Activated T-helper 1 cell treated with anti-CD3 and anti-CD28 coated beads, Interleukin-12 subunit alpha, Interleukin-12 subunit beta, Interleukin-2, Interleukin-4 antibody, amounts not matched to agents 30 ng/mL and 10 ng/mL and 1 ng/mL, durations not matched to agents 14 hours and 24 hours and 36 hours (primary cell): ENCODE measurements at places on chromosomes 3 and 15.

DNA sequence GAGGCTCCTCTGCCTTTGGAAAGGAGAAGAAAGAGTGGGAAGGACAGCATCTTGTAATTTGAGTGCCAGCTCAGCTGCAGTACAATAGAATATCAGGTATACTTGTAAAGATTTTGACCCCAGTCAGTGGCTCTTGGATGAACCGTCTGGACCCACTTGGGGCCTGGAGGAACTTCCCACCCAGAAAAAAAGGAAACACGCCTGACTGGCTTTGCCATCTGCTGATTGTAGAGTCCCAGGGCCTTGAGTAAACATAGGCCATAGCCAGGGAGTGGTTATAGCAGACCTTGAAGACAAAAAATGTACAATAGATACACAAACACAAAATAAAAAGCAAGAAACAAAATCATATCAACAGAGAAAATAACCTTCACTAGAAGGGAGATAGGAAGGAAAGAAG is 112.1 kb downstream of the GOLIM4 start:
- no peak overlapping the region for H3K4me3 ChIP-seq
- no peak for DNase-seq
- H3K27ac ChIP-seq, result no peak overlapping the region
- no peaks in the 10 kb centered on the region for H3K4me1 ChIP-seq
- peaks cover 7% of the 10 kb centered on the region for H3K27me3 ChIP-seq

GRCh38 chr15:24898715-24899272 is 56.0 kb upstream of the SNRPN start:
- no peak overlapping the region for H3K4me3 ChIP-seq
- no peaks in the 10 kb centered on the region for H3K27me3 ChIP-seq
- H3K27ac ChIP-seq, result no peak overlapping the region
- no peaks in the 10 kb centered on the region for H3K4me1 ChIP-seq

- H3K4me1 ChIP-seq, result no peaks in the 10 kb centered on the region
- H3K27ac ChIP-seq, result no peak overlapping the region
- H3K27me3 ChIP-seq, result peaks cover 18% of the 10 kb centered on the region
These were observed 44.3 kb upstream of the CHRNB4 start for GRCh38 chr15:78685159-78685921.

DNA sequence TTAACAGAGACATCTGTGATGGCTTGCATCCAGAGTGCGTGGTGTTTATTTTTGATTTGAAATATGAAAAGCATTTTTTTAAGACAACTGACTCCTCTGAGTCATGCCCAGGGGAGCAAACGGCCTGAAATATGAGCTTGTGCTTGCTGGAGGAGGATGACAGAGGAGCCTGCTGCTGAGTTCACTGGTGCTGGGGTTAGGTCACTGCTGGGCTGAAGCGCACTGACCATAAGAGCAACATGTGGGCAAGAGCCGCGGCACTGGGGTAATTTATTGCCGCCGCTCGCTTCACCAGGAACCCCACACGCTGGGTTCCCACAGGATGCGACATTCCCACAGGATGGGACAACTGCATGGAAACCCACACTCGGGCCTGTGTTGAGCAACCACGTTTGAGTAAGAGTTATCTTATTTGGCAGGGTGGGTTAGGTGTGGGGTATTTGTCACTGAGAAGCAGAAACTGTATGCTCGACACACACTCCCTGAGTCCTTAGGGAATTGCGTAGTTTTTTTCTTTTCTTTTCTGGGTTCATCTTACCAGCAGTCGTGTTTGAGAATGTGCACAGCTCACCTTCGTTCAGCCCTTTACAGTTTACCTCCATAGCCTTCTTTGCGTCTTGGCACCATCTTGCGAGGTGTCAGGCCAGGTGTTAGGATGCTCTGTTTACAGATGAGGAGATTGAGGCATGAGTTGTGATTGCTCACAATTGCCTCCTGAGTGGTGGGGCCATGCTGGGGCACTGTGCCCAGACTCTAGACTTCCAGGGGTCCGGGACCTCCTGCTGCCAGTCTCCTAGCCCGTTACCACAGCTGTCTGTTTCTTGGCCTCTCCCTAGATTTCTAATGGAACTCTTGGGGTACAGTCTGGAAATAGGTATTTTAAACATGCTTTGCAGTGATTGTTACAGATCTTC is 60.4 kb downstream of the SMAD3 start:
- H3K36me3 ChIP-seq, result peaks cover 38% of the 10 kb centered on the region
- peaks cover 92% of the 10 kb centered on the region for H3K4me1 ChIP-seq
- H3K27ac ChIP-seq, result peak overlapping the region; percentile 81
- no peak overlapping the region for H3K4me3 ChIP-seq

GRCh38 chr15:51688863-51689262 is 7.6 kb downstream of the SCG3 start:
- DNase-seq, result no peak
- no peak overlapping the region for H3K4me3 ChIP-seq
- no peak overlapping the region for H3K27ac ChIP-seq
- H3K4me1 ChIP-seq, result peaks cover 28% of the 10 kb centered on the region

DNA sequence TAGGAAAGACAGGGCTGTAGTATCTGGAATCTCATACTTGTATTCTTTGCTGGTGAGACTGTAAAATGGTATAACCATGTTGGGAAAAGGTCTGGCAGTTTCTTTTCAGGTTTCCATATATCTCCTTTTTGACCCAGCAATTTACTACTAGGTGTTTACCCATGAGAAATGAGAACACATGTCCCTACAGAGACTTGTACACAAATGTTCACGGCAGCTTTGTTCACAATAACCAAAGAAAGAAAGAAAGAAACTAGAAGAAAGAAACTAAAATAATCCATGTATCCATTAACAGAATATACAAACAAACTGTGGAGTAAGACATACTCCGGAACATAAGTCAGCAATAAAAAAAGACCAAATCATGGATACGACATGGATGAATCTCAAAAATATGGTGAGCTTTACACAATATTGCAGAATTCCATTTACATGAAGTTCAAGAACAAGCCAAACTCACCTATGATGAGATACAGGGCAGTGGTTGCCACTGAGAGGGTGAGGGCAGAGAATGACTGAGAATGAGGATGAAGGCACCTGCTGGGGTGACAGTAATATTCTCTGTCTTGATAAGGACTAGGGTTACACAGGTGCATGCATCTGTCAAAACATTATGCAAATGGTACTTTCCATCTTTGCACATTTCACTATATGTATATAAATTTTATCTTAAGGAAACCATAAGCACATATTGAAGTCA is 2.7 kb downstream of the RFTN1 start:
- no peaks in the 10 kb centered on the region for H3K27me3 ChIP-seq
- peak overlapping the region; percentile 97 for H3K4me3 ChIP-seq
- peaks cover 18% of the 10 kb centered on the region for H3K36me3 ChIP-seq

DNA sequence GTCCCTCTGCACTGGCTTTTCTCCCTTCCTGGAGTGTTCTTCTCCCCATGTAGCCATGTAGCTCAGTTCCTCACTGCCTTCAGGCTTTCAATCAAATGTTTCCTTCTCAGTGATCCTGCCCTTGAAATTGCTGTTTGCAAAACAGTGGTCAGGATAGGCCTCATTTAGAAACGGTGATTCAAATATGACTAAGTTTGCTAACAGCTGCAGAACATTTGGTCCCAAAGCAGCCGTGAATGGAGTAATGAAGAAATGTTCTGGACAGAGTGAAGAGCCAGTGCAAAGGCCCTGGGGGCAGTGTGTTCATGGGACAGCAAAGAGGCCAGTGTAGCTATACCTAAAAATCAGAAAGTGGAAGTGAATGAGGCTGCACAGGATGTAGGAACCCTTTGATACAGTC is 223.4 kb downstream of the FEZF2 start:
- H3K36me3 ChIP-seq, result no peaks in the 10 kb centered on the region
- no peak for DNase-seq
- no peaks in the 10 kb centered on the region for H3K4me1 ChIP-seq
- H3K27ac ChIP-seq, result no peak overlapping the region
- H3K27me3 ChIP-seq, result no peaks in the 10 kb centered on the region

GRCh38 chr3:14436954-14437281 is 34.5 kb downstream of the SLC6A6 start:
- peaks cover 40% of the 10 kb centered on the region for H3K4me1 ChIP-seq
- peak overlapping the region; percentile 5 for H3K27ac ChIP-seq
- no peak for DNase-seq
- H3K27me3 ChIP-seq, result no peaks in the 10 kb centered on the region

DNA sequence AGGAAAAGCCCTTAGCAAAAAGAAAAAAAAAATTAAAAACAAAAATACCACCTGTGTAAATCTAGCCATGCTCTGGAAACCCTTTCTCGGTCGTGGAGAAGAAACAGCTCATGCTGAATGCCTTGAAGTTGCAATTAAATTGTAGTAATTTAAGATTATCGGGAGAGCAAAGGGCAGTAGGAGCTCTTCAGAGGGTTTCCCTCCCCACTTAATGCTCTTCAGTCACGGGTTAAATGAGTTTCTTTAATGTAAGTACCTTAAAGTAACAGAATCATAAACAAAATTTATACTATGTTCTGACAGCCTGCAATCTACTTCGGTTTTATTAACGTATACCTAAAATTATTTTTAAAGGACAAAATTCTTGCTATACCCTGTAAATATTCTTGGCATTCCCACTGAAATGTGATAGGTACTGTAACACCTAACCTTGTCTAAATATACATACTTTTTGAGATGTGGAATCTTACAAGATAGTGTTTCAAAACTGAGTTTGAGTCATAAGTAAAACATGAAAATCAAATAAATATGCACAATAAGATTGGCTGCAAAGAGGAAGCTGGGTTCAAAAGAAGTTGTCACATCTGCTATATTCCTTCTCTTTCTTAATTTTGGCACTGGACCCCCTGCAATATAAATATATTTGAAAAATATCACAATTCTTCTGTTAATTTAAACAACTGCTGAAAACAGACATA is 5.3 kb downstream of the FOXP1 start:
- no peaks in the 10 kb centered on the region for H3K36me3 ChIP-seq
- DNase-seq, result no peak
- H3K4me3 ChIP-seq, result no peak overlapping the region
- peaks cover 41% of the 10 kb centered on the region for H3K27me3 ChIP-seq

GRCh38 chr3:166783206-166783605 is 596.9 kb downstream of the ZBBX start:
- no peak for DNase-seq
- H3K27me3 ChIP-seq, result no peaks in the 10 kb centered on the region
- H3K4me1 ChIP-seq, result no peaks in the 10 kb centered on the region
- no peak overlapping the region for H3K4me3 ChIP-seq

DNA sequence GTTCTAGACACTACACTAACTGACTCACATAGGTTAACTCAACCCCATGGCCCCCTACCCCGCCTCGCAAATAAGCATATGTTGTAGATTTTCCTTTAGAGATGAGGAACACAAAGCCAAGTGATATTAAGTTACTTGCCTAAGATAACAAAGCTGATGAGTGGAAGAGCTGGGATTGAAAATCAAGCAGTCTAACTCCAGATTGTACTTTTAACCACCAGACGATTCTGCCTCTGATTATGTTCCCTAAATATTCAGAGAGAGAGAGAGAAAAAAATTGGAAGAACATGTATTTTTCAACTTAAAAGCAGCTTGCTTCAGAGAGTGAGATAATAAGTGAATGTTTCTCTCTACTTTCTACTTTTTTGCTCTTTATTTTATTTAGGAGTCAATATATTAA is 66.9 kb upstream of the THBS1 start:
- H3K27ac ChIP-seq, result no peak overlapping the region
- no peak overlapping the region for H3K4me3 ChIP-seq
- H3K4me1 ChIP-seq, result no peaks in the 10 kb centered on the region
- H3K27me3 ChIP-seq, result peaks cover 9% of the 10 kb centered on the region

DNA sequence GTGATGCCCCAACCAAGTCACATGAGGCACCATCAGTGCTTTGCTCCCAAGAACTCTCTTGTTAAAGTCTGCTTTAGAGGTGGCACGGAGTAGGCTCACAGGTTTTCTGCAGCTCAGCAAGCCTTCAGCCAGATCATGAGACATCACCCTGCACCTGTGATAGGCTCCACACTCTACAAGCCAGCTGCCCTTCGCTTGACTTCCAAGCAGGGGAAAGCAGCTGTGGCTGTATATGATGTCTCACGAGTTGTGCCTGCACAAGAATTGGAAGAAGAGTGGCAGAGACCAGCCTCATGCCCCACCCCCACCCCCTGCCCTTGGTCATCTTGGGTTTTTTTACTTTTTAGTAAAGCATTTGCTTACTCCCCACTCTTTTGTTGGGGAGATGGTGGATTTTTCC is 22.5 kb downstream of the MRPS11 start:
- DNase-seq, result no peak
- no peaks in the 10 kb centered on the region for H3K36me3 ChIP-seq
- no peaks in the 10 kb centered on the region for H3K4me1 ChIP-seq
- no peak overlapping the region for H3K27ac ChIP-seq
- no peak overlapping the region for H3K4me3 ChIP-seq

- H3K36me3 ChIP-seq, result no peaks in the 10 kb centered on the region
- DNase-seq, result no peak
- H3K27ac ChIP-seq, result peak overlapping the region; percentile 95
- peaks cover 10% of the 10 kb centered on the region for H3K4me1 ChIP-seq
These were observed 27.5 kb downstream of the MELTF start for GRCh38 chr3:197001972-197002700.

DNA sequence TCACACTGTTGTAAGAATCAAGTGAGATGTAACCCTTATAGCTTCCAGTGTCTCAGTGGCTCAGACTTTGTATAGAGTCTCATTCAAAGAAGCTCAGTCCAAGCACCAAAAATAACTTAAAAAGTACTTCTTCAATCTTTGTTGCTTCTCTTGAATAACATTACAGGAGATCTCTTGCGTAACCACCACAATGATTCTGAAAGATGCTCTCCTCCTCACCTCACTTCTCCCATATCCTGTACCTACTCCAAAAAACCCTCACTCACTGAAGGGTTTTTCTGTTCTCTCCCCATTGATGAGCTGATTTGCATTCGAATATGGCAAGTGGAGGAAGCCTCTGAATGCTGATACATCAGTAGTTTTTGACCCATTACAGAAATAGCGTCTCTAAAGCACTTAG is 39.4 kb upstream of the MRPS22 start:
- no peaks in the 10 kb centered on the region for H3K36me3 ChIP-seq
- peaks cover 11% of the 10 kb centered on the region for H3K4me1 ChIP-seq
- no peaks in the 10 kb centered on the region for H3K27me3 ChIP-seq
- H3K4me3 ChIP-seq, result no peak overlapping the region
- H3K27ac ChIP-seq, result no peak overlapping the region

DNA sequence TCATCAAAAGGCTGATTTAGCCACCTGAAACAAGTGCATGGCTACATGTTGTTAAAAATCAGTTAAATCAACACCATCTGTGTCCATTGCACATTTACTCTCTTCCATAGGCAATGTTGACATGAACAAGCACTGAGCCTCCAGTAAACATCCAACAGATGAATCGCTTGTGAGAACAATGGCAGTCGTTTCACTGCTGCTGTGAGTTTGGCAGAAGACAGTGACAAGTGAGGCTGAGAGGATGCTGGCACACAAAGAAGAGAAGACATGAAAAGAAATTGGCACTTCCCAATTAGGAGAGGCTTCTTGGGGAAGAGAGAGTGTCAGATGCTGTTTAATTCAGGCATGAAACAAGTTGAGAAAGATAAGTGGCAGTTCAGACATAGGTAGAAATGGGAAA is 227.4 kb upstream of the STT3B start:
- no peak for DNase-seq
- H3K4me1 ChIP-seq, result peaks cover 17% of the 10 kb centered on the region
- peaks cover 5% of the 10 kb centered on the region for H3K36me3 ChIP-seq
- no peaks in the 10 kb centered on the region for H3K27me3 ChIP-seq
- no peak overlapping the region for H3K4me3 ChIP-seq

- H3K27ac ChIP-seq, result no peak overlapping the region
- no peaks in the 10 kb centered on the region for H3K27me3 ChIP-seq
- DNase-seq, result no peak
- H3K36me3 ChIP-seq, result no peaks in the 10 kb centered on the region
These were observed 63.5 kb downstream of the OTOL1 start for GRCh38 chr3:161560008-161560637.

GRCh38 chr15:36550650-36551049 is 28.8 kb upstream of the CDIN1 start:
- H3K4me3 ChIP-seq, result no peak overlapping the region
- H3K27me3 ChIP-seq, result peaks cover 4% of the 10 kb centered on the region
- no peaks in the 10 kb centered on the region for H3K36me3 ChIP-seq
